Activated T-cell treated with anti-CD3 and anti-CD28 coated beads for 48 hours (primary cell): ENCODE measurements at places on chromosomes 5 and 9.

- peak; percentile 28 for DNase-seq
Measured at GRCh38 chr9:35790385-35791296, 750 bp upstream of the NPR2 start.

GRCh38 chr5:33968211-33969005 lies 16.1 kb downstream of the SLC45A2 start:
- no peak for DNase-seq

- no peak for DNase-seq
Measured at GRCh38 chr9:128276574-128277270, 646 bp downstream of the SWI5 start.

GRCh38 chr5:39426051-39426745 lies 1.4 kb upstream of the DAB2 start:
- no peak for DNase-seq

DNA sequence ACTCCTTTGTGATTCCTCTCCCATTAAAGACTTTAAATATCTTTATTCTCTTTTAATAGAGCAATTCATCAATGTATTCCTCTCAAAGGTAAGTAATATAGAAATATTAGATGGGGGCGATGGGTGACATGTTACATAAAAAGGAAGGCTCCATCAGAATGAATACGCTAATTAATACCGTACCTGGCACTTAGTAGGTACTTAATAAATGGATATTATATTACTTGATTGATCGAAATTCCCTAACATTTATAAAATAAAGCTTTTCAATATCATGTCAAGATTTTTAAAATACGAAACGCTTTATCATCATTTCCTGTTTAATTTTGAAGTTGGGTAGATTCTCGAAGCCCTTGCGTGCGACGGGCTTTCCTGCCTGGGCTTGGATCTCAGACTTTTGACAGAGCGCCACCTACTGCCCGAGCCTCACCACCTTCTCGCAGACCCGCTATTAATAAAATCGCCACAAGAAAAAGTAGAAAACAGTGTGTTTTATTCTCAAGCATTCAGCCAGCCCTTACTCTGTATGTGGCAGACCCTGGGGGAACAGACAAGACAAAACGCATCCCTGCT lies 99.4 kb downstream of the C5orf15 start:
- DNase-seq, result peak; percentile 75

- DNase-seq, result no peak
Measured at GRCh38 chr5:173703466-173703865, 87.0 kb upstream of the BOD1 start.

DNA sequence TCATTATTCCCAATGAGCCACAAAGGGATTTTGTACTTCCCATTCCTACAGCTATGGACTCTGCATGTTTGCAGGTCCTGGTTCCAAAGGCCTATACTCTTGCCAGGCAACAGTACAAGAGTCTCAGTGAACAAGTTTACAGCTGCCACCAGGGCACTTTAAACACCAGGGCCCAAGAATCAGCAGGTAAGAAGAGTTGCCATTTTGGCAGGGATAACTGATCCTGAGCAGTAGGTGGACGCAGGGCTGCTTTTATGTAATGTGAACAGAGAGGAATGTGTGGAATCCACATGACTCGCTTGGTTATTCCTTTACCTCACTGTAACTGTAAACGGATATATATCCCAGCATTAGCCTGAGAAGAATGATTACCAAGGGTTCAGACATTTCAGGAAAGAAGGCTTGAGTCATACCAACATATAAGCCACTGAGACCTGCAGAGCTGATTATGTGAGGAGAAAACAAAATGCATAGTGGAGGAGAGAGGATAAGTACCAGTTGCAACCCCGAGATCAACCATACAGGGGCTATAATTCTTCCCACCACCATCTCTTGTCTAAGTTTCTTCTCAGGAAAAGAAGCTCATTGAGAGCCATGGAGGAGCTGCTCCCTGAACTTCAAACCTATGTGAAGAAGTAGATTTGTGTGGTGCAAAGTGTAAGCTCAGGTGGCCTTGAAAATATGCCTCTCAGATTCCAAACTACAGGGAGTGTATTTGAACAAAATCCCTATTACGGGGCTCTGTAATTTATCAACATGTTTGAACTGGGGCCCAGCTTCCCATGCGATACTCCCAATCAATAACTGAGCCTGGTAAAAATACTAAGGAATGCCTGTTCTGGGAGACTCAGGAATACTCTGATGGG lies 24.6 kb downstream of the RAPGEF6 start:
- DNase-seq, result no peak

- no peak for DNase-seq
Measured at GRCh38 chr9:37967014-37967760, 63.3 kb upstream of the SLC25A51 start.

DNA sequence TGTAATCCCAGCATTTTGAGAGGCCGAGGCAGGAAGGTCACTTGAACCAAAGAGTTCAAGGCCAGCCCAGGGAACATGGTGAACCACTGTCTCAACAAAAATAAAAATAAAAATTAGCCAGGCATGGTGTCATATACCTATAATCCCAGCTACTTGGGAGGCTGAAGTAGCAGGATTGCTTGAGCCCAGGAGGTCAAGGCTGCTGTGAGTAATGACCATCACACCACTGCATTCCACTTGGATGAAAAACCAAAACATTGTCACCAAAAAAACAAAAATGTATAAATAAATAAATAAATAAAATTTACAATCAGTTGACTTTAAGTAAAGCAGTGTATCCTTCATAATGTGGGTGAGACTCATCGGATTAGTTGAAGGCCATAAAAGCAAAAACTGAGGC lies 541.4 kb downstream of the CSNK1G3 start:
- no peak for DNase-seq

DNA sequence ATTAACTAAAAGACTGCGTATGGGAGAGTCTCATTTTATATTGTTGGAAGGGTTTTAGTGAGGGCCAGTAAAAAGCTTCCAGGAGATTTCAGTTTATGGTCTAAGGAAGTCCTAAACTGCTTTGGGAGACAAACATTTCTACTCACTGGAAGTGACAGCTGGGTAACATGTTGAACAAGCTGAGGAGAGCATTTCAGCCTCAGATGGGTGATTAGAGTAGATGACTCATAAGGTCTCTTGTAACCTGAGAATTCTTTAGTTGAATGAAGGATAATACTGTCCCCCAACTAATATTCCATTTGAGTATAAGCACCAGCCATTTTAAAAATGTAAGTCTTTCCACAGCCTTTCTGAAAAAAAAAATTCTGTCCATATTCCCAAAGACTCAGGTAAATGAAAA lies 218.0 kb upstream of the C9orf72 start:
- DNase-seq, result no peak

DNA sequence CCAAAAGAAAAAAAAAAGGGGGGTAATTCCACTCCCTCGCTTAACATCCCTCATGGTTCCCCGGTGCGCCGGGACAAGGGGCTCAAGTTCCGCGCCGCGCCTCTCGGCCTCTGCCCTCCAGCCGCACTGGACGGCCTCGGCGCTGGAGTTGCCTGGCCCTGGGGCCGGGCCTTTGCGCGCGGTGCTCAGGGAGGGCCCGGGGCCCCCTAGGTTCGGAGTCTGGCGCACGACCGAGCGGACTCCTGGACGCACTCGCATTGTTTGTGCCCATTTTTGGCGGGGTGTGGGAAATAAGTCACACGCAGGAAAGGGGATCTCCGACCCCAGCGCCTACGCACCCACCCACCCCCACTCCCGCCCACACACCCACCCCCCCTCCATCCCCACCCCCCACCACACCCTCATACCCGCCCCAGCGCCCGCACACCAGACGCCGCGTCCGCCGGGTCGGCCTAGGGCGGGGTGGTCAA lies 381 bp downstream of the MED22 start:
- DNase-seq, result no peak

- DNase-seq, result no peak
Measured at GRCh38 chr5:164500856-164501255, 995.4 kb downstream of the MAT2B start.
